ENCODE measurements at places on chromosomes 4 and X. TPM values are rescaled to one million over a fixed set of nuclear protein-coding genes. Genes with fewer than 3 reads are reported as not detected.

Gene ACE2
- total RNA-seq: 113 TPM

Gene TMSB15C
- total RNA-seq: 0.24 TPM

Gene SERTM2
- total RNA-seq: 0.08 TPM

Gene CLTRN
- 0.94 TPM for total RNA-seq

Gene HSFX4
- total RNA-seq: 0.30 TPM

Gene THOC2
- total RNA-seq: 27.8 TPM

Gene CSN1S1
- total RNA-seq: not detected

Gene RBMXL3
- not detected for total RNA-seq

Gene SOX3
- not detected for total RNA-seq

GRCh38 chr4:99411041-99411440, 24.1 kb downstream of the ADH7 start:
- no peak for DNase-seq

DNA sequence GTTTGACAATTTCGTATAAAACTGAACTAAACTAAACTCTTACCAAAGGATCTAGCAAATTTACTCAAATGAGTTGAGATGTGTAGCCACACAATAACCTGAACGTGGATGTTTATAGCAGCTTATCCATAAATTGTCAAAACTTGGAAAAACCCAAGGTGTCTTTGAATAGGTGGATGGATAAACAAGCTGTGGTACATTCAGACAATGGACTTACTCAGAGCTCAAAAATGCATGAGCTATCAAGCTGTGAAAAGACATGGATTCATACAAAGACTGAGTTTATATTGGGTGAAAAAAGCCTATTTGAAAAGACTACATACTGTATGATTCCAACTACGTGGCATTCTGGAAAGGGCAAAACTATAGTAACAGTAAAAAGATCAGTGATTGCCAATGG, 69.5 kb downstream of the LARP1B start:
- DNase-seq: no peak

DNA sequence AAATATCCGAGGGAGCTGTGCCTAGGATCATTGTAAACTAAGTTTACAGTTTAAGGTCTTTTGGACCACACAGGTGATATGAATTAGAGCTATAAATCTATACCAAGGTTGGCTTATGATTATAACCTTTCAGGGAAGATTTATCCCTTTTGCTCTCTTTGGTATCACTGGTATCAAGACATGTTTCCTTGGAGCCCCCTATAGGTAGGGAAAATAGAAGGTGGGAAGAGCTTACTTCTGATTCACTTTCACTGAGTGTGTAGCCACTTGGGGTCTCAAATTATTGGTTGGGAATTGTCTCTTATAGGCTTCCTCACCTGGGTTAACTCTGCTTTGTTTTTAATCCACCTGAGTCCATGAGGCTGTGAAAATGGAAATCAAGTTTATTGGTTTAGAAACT, 262.1 kb upstream of the NR3C2 start:
- DNase-seq: no peak

GRCh38 chr4:102638621-102639020, 122.1 kb downstream of the MANBA start:
- DNase-seq: no peak

DNA sequence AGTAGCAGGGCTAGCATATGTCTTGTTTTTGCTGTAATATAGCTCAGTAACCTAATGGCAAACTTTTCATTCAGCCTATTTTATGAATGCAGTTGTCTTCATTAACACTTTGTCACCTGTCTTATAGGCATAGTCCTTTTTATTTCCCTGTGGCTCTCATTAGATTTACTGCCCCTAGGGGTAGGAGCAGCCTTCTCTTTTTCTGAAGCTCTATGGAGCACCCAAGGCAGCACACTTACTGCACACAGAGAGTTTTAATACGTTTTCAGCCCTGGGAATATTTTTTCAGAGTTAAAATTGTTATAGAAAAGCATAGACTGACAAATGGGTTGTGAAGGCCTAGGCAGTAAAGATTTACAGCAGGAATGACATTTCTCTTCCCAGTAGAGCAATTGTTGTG, 406.8 kb downstream of the TMA16 start:
- DNase-seq: no peak

DNA sequence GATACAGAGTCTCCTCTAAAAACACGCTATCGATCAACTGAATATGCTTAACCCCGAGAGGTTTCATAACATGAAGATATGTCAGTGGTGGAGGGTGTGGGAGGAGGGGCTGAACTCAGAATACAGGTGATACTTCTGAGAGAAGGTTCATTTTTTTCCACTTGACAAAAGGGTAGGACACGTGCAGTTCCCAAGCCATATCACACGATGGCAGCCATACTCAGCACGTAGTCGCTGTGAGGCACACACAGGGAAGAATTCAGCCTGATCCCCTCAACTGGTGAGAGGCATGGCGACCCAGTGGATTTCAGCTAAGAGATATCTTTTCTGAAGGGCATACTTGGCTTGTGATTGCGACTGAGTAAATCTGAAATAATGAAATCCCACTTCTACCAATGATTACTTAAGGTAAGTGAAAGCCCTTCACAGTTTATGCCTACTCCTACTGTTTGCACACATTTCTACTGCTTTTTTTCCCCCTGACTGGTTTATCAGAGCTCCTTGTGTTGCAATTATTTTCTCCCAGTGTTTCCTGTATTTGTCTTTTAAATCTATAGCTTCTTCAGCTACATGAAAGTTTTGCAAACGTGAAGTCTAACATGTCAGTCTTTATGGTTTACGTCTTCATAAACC, 133.1 kb downstream of the CORIN start:
- DNase-seq: no peak

- DNase-seq: no peak
Measured at GRCh38 chr4:92047209-92047875, 256.4 kb upstream of the GRID2 start.

DNA sequence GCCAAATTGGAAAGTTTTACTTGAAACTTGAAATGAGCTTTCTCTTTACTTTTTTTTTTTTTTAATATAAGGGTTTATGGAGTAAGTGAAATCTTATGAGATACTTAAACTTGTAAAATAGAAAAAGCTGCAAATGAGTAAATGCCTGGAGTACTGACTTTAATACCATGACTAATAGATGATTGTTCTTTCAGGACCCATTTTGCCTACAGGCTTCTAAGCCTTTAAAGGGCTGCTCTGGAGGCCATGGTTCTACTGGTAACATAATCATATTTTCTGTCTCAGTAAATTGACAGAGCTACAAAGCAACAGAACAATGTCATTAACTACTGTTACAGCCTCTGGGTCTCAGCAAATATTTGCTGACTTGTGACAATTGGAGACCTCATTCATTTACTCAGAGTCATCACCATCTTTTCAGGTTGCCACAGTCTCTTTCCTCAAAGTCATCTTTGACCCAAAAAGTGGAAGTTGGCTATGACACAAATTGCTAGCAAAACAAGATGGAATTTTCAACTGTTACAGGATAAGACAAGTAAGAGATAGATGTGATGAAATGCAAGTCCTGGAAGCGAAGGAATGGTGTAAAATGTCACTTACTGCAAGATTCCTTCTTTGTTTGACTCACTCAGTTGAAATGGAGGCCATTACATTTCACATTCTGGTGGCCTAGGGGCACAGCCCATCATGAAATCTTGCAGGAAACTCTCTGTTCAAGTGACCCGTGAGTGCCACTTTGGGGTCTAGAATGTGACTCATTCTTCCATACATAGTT, 132.7 kb downstream of the BTC start:
- DNase-seq: no peak

GRCh38 chrX:13520351-13520750, 49.0 kb upstream of the EGFL6 start:
- DNase-seq: no peak

DNA sequence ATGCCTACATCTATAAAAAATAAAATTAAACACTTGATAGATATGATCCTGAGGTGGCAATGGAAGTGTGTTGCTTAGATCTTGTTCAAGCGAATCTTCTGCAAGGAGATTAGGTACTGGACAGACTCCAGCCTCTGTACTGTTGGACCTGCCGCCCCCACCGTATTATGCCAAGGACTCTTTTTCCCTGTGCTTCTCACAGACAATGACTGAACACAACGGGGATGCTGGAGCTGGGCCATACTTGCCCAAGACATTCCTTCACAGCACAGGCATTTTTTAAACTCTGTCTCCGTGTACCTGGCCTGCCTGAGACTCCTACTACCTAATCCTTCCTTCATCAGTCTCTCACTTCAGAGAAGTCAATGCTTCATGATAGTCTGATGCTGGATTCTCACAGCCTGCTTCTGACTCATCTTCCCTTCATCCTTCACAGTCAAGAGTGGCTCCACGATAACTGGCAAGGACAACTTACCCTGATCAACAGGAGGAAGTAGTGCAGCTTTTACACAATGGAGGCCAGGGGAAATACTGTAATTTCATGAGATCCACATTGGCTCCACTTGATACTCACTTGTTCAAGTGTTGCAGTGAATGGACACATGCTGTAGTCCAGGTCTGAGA, 754.6 kb upstream of the AGA start:
- DNase-seq: no peak

DNA sequence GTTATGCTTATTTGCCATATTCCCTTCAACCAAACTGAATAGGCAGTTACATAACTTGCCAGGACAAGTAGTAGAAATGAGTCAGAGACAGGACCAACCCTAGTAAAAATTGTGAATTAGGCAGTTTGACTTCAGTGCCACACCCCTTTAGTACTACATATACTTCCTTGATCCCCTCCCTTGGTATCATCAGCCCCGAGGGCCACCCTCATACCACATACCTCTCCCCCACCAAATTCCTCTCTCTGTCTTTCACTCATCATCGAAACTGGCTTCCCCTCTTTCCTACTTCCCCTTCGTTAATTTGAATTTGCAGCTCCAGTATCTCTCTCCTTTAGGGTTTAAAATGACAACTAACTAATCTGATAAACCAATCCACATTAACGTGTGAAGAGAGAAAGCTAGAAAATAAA, 7.9 kb upstream of the PTPN13 start:
- no peak for DNase-seq

- no peak for DNase-seq
Measured at GRCh38 chrX:85037114-85037513, 33.4 kb downstream of the APOOL start.

- DNase-seq: no peak
Measured at GRCh38 chrX:115625572-115626301, 64.8 kb downstream of the PLS3 start.

- no peak for DNase-seq
Measured at GRCh38 chr4:43452948-43453347, 560.4 kb downstream of the GRXCR1 start.

DNA sequence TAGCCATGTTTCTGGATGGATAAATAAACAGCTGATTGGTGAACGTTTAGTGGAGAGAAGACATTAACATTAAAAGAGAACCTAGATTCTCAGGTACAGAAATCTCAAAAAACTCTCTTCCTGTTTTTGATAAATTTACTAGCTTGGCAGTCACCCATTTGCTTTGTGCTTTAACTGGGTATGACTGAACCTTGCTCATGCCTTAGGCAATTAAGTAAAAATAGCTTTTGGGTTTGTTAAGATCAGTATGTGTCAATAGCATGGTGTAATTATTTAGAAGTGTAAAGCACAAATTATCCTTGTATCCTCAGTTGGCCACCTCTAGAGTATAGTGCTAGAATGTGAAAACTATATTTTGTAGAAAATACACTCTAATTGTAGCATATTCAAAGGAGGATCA, 200.0 kb downstream of the CFAP299 start:
- DNase-seq: no peak

GRCh38 chr4:42357325-42357724, 40.0 kb upstream of the SHISA3 start:
- DNase-seq: no peak

- DNase-seq: peak; percentile 64
Measured at GRCh38 chr4:1049591-1049905, 38.1 kb downstream of the FGFRL1 start.

- DNase-seq: no peak
Measured at GRCh38 chr4:73735231-73735630, 5.1 kb upstream of the CXCL8 start.

DNA sequence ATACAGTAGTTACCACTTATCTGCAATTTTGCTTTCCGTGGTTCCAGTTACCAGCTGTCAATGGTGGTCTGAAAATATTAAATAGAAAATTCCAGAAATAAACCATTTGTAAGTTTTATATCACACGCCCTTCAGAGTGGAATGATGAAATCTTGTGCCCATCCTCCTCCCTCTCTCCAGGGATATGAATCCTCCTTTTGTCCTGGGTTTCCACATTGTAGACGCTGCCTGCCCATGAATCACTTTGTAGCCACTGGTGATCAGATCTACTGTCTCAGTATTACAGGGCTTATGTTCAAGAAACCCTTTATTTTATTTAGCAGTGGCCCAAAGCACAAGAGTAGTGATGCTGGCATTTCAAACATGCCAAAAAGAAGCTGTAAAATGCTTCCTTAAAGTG, 198.6 kb downstream of the KCNIP4 start:
- no peak for DNase-seq

GRCh38 chrX:21770631-21771321, 12.9 kb upstream of the SMPX start:
- no peak for DNase-seq

DNA sequence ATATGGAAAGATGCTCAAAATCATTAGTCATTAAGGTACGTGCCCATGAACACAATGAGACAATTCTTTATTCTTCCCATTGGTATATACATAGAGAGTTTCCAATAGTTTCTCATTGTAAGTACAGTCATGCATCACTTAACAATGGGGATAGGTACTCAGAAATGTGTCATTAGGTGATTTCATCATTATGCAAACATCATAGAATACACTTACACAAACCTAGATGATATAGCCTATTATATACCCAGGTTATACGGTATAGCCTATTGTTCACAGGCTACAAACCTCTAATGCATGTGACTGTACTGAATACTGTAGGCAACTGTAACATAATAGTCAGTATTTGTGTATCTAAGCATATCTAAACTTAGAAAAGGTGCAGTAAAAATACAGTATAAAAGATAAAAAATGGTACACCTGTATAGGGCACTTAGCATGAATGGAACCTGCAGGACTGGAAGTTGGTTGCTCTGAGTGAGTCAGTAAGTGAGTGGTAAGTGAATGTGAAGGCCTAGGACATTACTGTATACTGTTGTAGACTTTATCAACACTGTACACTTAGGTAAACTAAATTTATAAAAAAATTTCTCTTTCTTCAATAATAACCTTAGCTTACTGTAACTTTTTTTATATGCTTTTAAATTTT, 49.6 kb downstream of the KLHL13 start:
- DNase-seq: no peak

- no peak for DNase-seq
Measured at GRCh38 chr4:37798616-37799015, 27.9 kb upstream of the PGM2 start.

Data from cardiac septum (tissue), 1 donor.